ENCODE measurements at places on chromosomes 12 and 14.

DNA sequence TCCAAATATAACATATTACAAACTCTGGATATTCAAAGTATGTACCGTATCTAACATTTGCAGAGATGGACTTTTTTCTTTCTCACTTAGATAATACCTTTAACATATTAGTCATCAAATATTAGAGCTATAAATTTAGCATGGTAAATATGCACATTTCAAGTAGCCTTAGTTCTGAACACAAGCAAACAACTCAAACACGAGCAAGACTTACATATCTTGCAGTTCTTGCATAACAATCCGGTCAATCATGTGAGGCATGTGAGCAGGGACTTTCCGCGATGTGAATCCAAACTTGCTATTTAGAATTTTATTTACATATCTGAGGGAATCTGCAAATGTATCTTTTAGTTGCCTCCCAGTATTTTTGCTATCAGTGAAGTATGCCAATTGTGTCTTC is 22.1 kb upstream of the SYCP3 start:
- no peak for DNase-seq

DNA sequence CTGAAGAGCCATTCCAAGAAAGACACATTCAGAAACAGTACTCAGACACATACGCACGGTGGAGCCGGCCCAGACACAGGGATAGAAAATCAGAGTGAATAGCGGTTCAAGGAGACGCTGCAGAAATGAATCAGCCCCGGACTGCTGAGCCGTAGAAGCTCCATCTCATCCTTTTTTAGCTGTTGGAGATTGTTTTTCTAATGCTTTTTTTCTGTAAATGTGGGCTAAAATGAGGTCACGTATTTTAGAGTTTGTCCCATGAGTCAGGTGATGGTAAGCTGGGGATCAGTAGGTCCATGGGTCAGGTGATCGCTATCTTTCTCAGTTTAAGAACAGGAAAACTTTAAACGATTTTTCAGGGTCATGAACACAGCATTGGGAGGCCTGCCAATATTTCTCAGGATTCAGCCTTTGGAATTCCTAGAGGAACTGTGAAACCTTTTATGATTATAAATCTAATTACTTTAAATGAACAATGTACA is 202.4 kb downstream of the ITPR2 start:
- DNase-seq, result no peak

GRCh38 chr12:58310809-58311622 is 369.6 kb downstream of the ATP23 start:
- no peak for DNase-seq

DNA sequence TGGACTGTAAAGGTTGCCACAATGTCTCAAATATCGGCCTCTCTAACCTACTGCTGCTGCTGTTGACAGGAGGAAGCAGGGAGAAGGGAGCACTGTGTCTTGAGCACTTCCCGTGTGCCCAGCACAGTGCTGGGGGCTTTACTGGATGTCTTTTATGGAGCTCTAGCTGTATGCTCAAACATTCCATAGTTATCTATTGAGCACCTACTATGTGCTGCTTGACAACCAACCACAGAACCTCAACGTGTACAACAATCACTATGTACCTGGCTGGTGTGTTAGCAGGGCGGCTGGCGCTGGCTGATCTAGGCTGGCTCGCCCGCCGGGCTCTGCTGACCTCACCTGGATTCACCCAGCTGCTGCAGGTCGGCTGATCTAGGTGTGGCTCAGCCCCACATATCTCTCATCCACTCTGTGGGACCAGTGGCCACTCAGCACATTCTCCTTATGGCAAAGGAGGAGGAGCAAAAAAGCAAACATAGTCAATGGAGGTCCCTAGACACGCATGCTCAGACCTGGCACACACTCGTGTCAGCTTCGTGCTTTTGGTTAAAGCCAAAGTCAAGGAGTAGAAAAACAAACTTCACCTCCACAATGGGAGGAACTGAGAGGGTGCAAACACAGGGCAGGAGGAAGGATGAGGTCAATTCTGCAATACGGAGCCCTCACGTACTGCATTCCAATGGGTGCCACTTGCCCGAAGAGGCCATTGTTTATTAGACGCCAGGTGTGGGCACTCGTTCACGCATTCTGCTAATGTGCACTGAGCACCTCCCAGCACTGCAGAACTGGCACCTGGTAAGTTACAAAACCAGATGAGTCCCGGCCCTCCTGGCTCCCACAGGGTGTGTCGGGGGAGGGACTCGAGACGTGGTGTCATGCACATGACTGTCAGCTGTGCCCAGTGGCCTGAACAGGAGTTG is 147.2 kb downstream of the SCARB1 start:
- no peak for DNase-seq

GRCh38 chr12:54299515-54300224 is 1.1 kb downstream of the NFE2 start:
- no peak for DNase-seq

GRCh38 chr12:103470664-103471063 is 25.1 kb downstream of the C12orf42 start:
- no peak for DNase-seq

- no peak for DNase-seq
These were observed 58.6 kb upstream of the RASSF3 start for GRCh38 chr12:64551676-64552075.

Data from renal pelvis (tissue), 12 donors.